Stimulated activated CD8-positive, alpha-beta memory T cell treated with anti-CD3 and anti-CD28 coated beads, Interleukin-7, amount 100 ng/mL, for 48 hours (primary cell): ENCODE measurements at places on chromosomes 4 and X.

DNA sequence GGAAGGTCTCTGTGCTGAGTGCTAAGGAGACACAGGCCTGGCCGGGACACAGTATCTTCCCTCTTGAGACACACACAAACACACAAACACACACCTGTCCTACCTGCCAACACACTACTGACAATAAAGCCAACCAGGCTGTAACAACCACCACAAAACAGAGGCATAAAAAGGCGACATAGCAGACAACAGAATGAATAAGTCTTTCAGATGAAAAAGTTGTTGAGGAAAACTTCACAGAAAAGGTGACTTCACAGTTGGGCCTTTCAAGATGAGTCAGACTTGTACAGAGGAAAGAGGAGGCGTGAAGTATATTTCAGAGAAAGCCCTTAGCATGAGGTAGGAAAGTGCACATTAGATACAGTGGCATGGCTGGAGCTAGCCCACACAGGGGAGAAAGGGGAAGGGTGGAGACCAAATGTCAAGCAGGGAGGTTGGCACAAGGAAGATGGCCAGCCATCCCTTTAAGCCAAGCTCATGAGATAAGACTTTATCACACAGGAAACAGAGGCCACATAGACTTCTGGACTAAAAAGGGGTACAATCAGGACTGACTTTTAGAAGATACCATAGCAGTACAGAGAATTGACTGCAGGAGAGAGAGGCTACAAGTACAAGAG, 54.0 kb downstream of the SLC9A7 start:
- peak; percentile 2 for DNase-seq

DNA sequence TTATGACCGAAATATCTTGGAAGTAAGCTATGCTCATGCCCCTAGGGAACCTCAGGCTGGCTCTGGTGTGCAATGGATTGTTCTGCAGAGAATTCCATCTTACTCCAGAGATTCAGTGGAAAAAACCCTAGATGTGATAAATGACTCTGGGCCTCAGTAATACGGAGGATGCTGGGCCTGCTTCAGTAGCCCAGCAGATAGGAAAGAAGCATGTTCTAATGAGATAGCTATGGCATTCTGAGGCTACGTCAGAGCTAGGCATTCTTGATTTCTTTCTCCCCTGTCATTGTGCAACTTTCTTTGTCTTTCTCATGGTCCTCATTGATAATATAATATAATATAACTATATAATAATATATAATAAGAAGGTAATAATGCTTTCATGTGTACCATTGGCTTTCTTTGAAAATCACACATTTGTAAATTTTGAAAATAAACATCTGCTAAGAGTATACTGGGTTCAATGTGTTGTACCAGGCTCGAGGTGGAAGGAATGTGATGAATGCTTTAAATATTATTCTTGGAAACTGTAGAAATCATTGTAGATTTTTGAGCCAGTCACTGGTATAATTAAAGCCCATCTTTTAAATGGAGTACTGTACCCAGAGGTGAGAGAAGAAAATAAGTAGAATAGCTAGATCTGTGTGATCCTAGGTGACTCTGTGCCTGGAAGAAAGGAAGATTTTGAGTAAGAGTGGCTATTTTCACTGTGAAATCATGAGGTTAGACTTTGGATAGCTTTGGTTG, 152.0 kb downstream of the IL15 start:
- DNase-seq: no peak

DNA sequence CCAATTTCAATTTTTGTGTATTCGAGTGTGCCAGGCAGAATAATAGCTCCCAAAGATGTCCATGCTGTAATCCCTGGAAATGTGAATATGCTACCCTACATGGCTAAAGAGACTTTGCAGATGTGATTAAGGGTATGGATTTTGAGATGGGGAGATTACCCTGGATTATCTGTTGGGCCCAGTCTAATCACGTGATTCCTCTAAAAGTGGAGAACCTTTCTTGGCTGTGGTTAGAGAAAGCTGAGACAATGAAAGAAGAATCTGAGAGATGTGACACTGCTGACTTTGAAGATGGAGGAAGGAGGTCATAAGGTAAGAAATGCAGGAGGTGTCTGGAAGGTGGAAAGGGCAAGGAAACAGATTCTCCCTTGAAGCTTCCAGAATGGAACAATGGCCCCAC, 503.5 kb upstream of the PITX2 start:
- DNase-seq: no peak

GRCh38 chr4:163703251-163703650, 208.8 kb downstream of the TMA16 start:
- no peak for DNase-seq

DNA sequence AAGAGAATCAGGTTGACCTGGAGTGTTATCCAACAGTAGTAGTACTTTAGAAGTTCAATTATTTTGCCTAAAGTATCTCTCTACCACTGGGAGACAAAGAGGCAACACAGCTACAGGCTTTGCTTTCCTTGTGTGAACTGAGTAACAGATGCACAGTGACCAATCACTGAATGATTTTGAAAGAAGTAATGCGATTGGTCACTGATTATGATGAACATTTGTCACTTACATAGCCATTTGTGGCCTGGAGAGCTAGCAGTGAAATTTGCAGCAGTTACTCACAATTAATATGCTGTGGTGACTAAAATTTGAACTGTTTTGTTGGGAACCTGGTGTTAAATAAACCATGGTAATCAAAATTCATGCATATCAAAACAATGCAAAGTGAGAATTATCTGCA, 508.7 kb upstream of the DIPK2B start:
- DNase-seq: no peak
